ENCODE measurements at places on chromosomes 12 and 14.

GRCh38 chr14:87131879-87132278, 861.1 kb downstream of the GALC start:
- no peak for DNase-seq

DNA sequence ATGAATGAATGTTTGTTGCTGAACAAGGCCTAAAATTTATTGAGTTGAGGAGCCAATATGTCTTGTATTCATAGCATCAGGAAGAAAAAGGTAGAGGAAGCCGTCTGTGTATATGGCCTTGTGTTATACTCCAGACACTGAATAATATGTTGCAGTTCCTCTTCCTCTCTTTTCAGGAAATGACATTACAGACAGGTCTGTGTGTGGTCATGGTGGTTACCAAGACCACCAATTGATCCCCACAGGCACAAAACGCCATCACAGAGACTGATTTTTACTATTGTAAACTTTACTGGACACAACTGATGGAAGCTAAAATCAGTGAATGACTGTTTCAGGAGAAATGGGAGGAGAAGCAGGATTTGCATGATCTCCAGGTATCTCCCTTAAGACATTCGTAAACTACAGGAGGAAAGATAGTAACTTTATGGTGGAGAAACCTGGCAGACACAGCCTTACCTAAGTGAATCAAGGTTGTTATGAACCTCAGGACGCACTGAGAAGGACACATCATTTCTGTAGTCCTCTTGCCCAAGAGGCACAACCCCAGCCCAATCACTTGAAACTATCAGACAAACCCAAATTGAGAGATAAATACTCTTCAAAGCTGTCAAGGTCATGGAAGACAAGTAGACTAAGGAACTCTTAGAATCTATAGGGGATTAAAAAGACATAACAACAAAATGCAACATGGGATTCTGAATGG, 334.1 kb upstream of the RGS6 start:
- no peak for DNase-seq

DNA sequence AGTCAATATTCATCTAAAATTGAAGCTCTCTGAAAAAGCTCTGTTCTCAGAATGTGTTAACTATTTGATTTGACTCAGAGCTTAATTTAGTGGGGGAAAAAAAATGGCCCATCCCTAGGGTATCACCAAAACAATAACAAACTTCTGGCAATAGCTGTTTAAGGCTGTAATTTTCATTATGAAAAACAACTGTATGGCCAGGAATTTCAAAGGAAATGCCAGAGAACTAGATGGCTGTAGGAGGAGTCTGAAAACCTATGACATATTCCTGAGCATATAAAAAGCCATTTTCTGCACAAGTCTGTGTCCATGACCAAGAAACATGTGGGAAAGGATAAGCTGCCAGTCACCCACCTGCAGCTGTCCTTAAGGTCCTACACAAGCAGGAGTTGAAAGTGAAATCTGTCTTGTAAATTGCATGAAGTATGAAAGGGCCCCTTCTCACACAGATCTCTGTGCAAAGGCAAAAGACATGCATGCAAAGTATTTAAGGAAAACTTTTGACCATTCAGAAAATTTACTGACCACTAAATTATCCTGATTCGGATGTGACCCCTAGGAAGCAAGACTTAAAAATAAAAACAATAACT, 299.1 kb downstream of the BTG1 start:
- DNase-seq: no peak

GRCh38 chr12:96104566-96104965, 69.2 kb upstream of the LTA4H start:
- DNase-seq: no peak

- DNase-seq: no peak
Measured at GRCh38 chr14:59427653-59428580, 37.3 kb downstream of the GPR135 start.

DNA sequence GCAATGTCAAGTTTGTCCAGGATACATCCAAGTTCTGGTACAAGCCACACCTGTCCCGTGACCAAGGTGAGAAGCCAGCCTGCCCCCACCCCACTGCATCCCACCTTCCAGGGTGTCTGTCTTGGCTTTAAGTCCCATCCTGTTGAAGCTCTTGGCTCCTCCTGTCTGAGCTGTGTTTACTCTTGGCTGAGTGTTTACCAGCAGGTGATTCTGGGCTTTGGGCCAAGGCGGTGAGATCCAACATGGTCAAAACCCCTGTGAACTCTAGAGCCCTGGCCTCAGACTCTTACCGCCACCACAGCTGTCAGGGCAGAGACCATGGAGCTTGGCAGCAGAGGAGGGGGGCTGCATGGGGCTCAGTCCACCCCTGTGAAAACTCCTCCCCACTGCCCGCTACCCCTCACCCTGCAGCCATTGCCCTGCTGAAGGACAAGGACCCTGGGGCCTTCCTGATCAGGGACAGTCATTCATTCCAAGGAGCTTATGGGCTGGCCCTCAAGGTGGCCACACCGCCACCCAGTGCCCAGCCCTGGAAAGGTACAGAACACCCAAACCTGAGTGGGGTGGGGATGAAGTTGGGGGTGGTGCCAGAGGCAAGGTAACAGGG, 11.6 kb downstream of the TNS2 start:
- DNase-seq: no peak

- no peak for DNase-seq
Measured at GRCh38 chr14:99521176-99522024, 40.2 kb downstream of the CCNK start.

GRCh38 chr14:96796851-96797581, at the start of gene VRK1:
Gene VRK1 (plus strand): TSS chr14:96797382. CDS start chr14:96833472, 36,090 bp downstream.
- peak; percentile 52 for DNase-seq

DNA sequence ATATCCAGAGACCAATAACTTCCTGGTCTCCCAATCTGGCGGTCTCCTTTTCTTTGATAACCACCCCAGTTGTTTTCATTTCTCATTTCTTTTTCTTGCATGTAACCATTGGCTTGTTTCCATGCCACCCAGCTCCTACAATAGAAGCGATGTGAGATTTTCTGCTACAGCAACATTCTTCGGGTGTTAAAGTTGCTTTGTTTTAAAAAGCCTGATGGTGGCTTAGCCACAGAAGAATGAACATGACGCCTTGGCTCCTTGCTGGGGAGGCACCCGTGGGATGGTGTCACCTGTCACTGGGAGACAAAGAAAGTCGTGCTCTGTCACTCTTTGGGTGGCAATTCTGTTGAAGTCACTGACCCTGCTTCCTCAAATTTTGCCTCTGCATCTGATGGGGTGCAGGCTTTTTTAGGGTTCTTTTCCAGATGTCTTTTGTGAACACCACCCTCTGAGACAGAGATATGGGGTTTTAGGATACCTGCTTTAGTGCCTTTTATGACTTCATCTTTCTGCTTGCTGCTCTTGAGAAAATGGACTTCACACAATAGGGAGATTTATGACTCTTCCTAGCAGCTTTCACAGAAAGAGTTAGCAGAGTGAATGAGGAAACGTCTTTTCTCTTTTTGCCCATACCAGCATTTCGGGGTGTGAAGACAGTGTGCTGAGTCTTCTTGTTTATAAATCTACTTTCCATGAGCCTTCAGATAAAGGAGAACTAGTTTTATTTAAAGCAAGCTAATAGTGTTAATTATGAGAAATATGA, 265.3 kb upstream of the TBX3 start:
- no peak for DNase-seq

DNA sequence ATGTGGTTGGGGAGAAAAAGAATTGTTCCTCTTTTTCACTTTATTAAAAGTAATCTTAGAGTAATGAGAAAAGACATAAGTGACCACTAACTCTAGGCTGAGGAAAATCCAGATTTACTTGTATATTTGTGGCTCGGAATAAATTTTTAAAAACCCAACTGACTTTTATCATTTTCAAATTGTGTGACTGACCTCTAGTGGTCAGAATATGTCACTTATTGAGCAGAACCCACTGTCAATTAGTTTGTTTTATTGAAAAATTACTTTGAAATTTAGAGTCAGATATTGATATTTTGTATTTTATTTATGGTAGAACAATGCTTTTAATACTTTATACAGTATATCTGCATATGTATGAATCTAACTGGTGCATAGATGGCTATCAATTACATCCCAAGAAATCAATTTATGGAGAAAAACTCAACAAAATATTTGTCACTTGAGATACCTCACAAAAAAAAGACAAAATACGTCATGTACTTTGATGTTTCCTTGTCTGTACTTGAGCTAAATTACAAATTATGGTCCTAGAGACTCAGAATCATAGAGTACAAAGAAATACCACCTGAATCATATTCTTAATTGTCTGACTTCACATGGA, 229.4 kb downstream of the CNTN1 start:
- DNase-seq: no peak

GRCh38 chr14:105532735-105533141, 6.4 kb downstream of the TMEM121 start:
- DNase-seq: no peak

- DNase-seq: no peak
Measured at GRCh38 chr12:11812586-11813437, 163.3 kb downstream of the ETV6 start.

- DNase-seq: no peak
Measured at GRCh38 chr12:123269395-123269892, 2.2 kb downstream of the CDK2AP1 start.

GRCh38 chr12:110316861-110317260, 35.8 kb downstream of the ATP2A2 start:
- peak; percentile 63 for DNase-seq

DNA sequence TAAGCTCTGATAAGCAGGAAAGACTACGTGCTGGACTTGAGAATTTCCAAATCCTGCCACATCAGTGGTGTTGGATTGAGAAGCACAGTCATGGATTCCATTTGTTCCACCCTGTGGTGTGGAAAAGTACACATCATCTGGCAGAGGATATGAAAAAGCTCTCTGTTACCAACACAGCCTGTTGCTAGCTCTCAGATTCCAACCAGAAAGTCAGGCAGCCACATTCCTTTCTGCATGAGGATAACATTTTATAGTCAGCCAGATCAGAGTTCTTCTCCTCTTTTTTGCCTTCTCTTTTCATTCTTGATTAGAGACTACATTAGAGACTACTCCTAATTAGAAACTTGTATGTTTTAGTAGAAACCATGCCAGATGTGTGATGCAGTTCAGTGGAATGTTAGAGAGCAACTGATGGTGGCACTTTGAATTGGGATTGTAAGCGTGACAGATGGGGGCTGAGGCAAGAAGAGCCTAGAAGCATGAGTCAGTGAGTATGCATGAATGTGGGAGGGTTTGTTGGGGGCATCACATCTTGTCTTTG, 61.2 kb upstream of the STXBP6 start:
- peak; percentile 36 for DNase-seq

- DNase-seq: no peak
Measured at GRCh38 chr14:67564236-67564635, 31.1 kb downstream of the PLEKHH1 start.

DNA sequence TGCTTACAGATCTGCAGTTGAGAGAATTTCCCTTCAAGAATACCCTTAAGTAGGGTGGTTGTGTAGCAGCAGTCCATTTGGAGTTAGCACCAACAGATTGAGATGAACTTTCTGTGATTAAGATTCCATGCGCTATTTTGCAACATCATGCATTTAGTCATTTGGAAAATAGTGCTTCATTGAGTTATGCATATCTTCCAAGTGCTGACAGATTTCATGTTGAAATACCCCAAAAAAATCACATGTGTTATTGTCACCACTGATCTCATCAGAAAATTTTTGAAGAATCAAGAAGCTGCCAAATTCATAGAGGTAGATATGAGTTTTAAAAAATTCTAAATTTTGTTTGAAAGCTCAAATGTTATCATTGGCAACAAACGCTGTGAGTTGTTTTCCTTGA, 35.5 kb upstream of the OSBPL8 start:
- no peak for DNase-seq

DNA sequence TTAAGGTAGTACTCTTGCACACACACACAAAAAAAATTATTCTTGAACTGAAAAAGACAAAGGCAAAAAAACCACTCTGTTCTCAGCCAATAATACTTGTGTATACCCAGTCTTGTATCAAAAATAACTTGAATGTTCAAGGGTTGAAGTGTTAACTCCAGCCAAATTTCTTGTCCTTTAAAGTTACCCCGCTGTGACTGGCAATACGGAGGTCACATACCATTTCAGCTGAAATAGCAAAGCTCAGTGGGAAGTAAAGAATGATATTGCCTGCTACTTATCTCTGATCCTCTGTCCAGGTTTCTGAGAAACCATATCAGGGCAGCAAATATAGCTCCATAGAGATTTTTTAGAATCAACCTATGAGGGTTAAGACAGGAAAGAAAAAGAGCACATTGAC, 167.4 kb downstream of the C12orf50 start:
- no peak for DNase-seq

DNA sequence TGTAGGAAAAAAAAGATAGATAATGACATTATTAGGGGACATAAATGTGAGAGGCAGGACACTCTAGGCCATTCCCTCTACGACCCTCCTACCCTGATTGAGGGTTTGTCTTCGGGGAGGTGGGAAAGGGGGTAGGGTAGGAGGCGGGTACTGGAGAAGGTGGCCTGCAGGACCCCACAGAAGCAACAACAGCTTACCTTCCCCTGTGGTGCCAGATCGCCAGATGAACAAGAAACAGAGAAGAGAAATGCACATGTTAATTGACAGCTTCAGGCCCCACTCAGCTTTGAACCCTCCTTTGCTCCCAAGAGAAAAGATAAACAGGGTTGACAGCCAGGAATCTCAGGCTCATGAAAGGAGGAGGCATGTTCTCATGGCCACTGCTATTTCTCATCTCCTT, 4.8 kb downstream of the PHB2 start:
- DNase-seq: no peak

DNA sequence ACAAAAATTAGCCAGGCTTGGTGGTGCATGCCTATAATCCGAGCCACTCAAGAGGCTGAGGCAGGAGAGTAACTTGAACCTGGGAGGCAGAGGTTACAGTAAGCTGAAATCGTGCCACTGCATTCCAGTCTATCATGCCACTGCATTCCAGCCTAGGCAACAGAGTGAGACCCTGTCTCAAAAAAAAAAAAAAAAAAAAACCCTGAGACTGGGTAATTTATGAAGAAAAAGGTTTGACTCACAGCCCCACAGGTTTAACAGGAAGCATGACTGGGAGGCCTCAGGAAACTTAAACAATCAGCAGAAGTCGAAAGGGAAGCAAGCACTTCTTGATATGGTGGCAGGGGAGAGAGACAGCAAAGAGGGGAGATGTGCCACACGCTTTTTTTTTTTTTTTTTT, 123.2 kb downstream of the GXYLT1 start:
- no peak for DNase-seq

- no peak for DNase-seq
Measured at GRCh38 chr12:879641-880040, 69.9 kb downstream of the RAD52 start.

- no peak for DNase-seq
Measured at GRCh38 chr12:47152095-47152494, 72.3 kb upstream of the AMIGO2 start.
